ENCODE measurements at places on chromosomes 5 and 9.

- no peak for DNase-seq
Observed at GRCh38 chr5:32223972-32224609, 50.0 kb upstream of the GOLPH3 start.

DNA sequence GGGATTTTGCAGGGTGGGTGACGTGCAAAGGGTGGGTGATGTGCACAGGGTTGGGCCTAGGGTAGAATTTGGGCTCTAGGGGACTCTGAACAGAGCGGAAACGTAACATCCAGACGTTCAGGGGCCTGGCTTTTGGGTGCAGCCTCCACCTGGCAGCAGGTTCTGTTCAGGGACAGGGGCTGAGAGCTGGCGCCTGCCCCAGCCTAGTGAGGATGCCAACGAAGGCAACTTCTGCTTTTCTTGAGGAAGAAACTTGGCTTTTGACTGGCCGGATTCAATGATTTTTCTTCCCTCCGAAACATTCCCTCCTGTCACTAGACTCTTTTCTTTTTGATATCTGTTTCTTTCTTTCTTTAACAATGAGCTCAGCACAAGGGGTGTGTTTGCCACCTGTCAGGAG lies 38.6 kb upstream of the SLC6A19 start:
- DNase-seq: no peak

- no peak for DNase-seq
Observed at GRCh38 chr5:109347252-109347888, 62.4 kb downstream of the PJA2 start.

DNA sequence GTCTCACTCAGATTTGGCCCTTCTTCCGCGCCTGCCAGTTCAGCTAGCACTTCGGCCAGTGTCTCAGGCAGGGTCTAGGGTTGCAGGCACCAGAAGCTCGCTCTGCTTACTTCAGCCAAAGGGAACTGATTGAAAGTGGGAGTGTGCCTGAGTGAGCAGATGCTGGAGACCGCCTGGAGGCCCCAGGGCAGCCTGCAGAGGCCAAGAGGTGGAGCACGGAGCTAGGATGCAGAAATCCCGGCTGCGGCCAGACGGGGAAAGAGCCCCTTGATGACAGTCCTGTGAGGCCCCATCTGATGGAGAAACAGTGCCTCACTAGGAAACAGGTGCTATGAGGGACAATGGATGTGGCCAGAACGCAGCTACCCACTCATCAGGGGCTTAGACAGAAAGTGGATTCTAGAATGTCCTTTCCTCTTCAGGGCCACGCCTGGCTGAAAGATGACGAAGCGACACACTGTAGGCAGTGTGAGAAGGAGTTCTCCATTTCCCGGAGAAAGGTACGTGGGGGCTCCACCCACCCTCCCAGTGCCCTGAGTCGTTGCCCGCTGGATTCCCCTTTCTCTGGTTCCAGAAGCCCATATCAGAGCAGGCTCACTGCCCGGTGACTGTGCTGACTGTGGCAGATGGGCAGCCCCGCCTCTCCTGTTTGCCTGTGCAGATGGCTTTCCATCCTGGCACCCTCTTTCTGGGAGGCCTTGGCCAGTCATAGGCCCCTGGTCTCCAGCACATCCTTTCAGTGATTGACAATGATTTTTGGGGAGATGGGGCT lies 16.1 kb downstream of the HNRNPH1 start:
- no peak for DNase-seq

DNA sequence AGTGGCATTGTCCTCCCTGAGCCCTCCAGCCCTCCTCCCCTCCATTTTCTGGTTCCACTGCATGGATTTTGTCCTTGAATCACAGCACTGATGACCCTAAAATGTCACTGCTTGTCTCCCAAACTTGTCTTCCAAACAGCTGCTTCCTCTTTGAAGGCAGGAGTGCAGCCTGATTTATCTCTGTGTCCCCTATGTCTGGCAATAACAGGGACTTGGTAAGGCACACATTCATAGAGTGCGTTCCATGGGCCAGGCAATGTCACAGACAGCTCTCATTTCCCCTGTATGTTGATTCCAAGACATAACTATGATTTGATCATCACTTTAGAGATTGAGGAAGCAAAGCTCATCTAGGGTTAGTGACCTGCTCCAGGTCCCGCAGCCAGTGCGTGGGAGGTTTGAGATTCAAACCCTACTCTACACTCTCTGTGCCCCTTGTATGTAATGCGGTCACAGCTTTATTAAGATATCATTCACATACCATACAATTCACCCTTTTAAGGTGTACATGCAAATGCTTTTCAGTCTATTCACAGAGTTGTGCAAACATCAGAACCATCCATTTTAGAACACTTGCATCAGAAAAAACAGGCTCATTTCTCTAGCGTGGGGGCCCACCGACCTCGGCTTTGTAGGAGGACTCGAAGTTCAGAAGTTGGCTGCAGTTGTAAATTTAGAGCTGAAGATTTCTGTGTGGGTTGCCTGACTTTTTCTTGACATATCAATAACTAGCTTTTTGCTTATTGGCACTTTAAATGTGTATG lies 28.4 kb upstream of the BOD1 start:
- no peak for DNase-seq

- no peak for DNase-seq
Observed at GRCh38 chr5:132470010-132470392, 20.6 kb downstream of the IRF1 start.

DNA sequence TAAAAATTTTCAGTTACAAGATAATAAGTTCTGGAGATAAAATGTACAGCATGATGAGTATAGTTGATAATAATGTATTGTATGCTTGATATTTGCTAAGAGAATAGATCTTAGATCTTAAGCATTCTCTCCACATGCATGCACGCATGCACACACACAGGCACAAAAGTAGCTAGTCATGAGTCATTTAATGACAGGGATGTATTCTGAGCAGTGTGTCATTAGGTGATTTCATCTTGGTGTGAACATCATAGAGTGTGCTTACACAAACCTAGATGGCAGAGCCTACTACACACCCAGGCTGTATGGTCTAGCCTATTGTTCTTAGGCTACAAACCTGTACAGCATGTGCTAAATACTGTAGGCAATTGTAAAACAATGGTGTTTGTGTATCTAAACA lies 124.2 kb downstream of the PTTG1 start:
- DNase-seq: no peak
